ENCODE measurements at places on chromosomes 7 and 10. TPM values are rescaled to one million over a fixed set of nuclear protein-coding genes. Genes with fewer than 3 reads are reported as not detected.

The CYP17A1 gene
- total RNA-seq = not detected

The PNLIPRP2 gene
- total RNA-seq = not detected

The GHRHR gene
- total RNA-seq = not detected

The CACNB2 gene
- 2.5 TPM for total RNA-seq

The ARMC3 gene
- not detected for total RNA-seq

The TMEM229A gene
- total RNA-seq = not detected

The ACSM6 gene
- total RNA-seq = not detected

The KIAA1549 gene
- total RNA-seq = 7.5 TPM

The DPYSL4 gene
- 1.5 TPM for total RNA-seq

The SVIL gene
- 10.8 TPM for total RNA-seq

The TMEM273 gene
- total RNA-seq = not detected

The ATAD1 gene
- 232 TPM for total RNA-seq

The TUBAL3 gene
- total RNA-seq = 1.6 TPM

The UNCX gene
- total RNA-seq = not detected

The INA gene
- not detected for total RNA-seq

The NKX1-2 gene
- 0.02 TPM for total RNA-seq

The CARD11 gene
- 0.05 TPM for total RNA-seq

The TRIM50 gene
- 0.47 TPM for total RNA-seq

The GPER1 gene
- 2.3 TPM for total RNA-seq

The NUTM2E gene
- not detected for total RNA-seq

The IFIT1 gene
- 1.7 TPM for total RNA-seq

The AKR1C4 gene
- not detected for total RNA-seq

The FFAR4 gene
- not detected for total RNA-seq

The SPDYE2B gene
- total RNA-seq = not detected

The LSM5 gene
- total RNA-seq = 145 TPM

The UPK3BL1 gene
- total RNA-seq = 31.2 TPM

The DMBT1 gene
- 0.02 TPM for total RNA-seq

The OR2A12 gene
- total RNA-seq = not detected

The ELMO1 gene
- 7.3 TPM for total RNA-seq

The NODAL gene
- not detected for total RNA-seq

The PRLHR gene
- total RNA-seq = not detected

The TRPV5 gene
- not detected for total RNA-seq

The POLR2J3 gene
- total RNA-seq = 21.3 TPM

The LZTS2 gene
- total RNA-seq = 51.6 TPM

The PIK3CG gene
- total RNA-seq = not detected

The NPC1L1 gene
- total RNA-seq = 0.09 TPM

The TMEM196 gene
- not detected for total RNA-seq

The COX15 gene
- total RNA-seq = 49.4 TPM

The TUBGCP2 gene
- 52.9 TPM for total RNA-seq

The AGBL3 gene
- 2.6 TPM for total RNA-seq

The ZNF425 gene
- total RNA-seq = 0.87 TPM

The SSBP1 gene
- total RNA-seq = 360 TPM

The VAX1 gene
- 0.25 TPM for total RNA-seq

The SSC4D gene
- total RNA-seq = 0.37 TPM

The STRIP2 gene
- total RNA-seq = 1.7 TPM

The SH2D4B gene
- total RNA-seq = not detected

The PBLD gene
- 3.3 TPM for total RNA-seq

The TMEM225B gene
- total RNA-seq = 1.1 TPM

The ITGB8 gene
- total RNA-seq = 18.5 TPM

The VTI1A gene
- 28.2 TPM for total RNA-seq

The ACTR3C gene
- not detected for total RNA-seq

The ANKRD61 gene
- total RNA-seq = 0.72 TPM

The MAT1A gene
- 0.61 TPM for total RNA-seq

The C10orf95 gene
- total RNA-seq = 0.37 TPM

The GIMAP5 gene
- not detected for total RNA-seq

The HOXA2 gene
- total RNA-seq = 1.8 TPM

The PDLIM1 gene
- 21.0 TPM for total RNA-seq

The ACBD7 gene
- total RNA-seq = 2.2 TPM

All from NCI-H460 (cell line).